Fibroblast of lung (primary cell): ENCODE measurements at places on chromosomes 7 and 10.
A peak's percentile ranks its signal among the peaks of the same experiment; 100 is the strongest.

GRCh38 chr10:21532694-21533466 lies 1.2 kb upstream of the MLLT10 start:
- DNase-seq: no peak

DNA sequence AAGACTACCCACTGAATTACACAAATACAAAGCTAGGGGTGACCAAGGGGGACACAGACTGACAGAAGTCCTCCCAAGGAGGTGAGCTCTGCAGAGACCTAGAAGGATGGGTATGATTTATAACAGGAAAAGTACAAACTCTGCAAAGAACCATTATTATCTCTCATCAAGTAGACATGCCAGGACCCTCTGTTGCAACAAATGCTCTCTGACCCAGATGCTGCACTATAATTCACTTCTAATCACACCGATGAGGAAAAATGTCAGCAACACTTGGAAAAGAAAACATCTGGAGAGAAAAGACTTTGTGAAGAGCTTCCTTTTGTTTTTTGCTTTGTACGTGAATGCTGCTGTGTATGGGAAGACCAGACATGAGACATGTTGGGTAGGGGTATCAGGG lies 178.3 kb upstream of the PDE1C start:
- no peak for DNase-seq

DNA sequence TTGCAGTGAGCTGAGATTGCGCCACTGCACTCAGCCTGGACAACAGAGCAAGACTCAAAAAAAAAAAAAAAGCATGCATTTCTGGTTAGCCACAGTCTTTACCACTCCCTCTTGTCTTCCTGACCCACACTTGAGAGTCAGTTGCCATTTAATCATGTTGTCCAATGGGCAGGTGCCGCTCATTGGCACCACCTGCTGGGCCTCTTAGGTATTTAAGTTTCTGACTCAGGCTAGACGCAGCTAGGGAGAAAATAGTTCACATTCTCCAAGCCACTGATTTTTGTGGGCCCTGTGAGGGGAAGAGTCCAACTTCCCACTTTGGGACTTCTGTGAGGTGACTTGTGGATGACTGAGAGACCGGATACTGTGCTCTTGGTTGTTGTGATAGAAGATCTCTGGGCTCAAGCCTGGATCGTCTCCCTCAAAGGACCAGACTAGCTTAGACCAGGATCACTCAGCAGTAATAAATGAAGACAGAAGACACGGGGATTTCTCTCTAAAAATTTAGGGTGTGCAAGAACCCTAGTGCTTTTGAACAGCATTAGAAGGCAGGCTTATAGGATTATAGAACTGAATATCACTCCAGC lies 26.8 kb upstream of the SORCS3 start:
- DNase-seq: no peak

DNA sequence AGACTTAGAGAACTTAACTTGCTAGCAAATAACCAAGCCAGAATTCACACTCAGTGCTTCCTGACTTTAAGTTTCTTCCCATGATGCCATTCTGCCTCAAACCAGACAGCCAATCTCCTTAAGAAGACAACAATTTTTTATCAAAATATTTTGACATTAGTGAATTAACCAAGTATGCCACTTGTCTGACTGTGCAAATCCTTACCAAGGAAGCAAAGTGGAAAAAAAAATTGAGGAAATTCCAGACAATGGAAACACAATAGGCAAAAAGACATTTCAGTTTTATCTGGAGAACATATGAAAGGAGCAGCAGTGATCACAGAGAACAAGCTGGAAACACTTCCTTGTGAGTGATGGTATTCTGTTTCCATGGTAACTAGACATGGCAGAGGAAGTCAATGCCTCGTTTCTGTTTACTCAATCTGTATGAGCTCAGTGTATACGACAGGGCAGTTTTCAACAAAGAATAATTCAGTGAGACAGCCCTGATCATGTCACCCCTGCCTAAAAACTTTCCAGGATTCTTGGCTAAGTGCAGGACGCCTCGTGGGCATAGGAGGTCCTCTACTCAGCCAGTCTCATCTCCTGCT lies 114.2 kb downstream of the DYNC1I1 start:
- DNase-seq: peak; percentile 49

DNA sequence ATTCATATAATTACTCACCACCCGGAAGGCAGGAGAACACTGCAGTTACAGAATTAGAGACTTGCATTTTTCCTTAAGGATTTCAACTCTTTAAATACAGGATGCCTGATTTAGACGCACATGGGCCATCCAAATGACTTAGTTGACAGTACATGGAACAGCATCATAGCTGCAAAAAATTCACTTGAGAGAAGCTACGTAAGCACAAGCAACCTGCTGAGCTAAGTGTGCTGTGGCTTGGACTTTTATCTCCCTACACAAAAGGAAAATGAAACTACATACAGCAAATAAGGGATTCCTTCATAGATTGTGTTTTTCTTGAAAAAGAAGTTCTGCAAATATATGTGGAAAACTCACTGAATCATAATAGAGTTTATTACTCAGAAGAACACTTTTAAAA lies 152.6 kb downstream of the POU6F2 start:
- DNase-seq: no peak

DNA sequence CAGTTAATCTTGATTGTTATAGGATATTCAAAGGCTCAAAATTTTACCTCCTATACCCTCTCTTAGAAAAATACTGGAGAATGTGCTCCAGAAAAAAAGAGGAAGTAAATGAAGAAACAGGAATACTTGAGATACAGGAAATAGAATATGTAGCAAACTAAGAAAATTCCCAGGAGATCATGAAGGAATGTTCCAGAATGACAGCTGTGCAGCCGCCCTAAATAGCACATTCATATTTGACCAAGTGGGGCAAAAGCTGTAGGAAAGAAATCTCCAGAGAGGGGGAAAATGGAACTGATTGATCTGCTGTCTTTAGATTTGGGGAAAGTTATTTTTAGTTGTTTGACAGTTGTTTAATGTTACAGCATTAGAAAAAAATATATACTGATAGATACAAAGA lies 46.2 kb upstream of the ZEB1 start:
- DNase-seq: no peak

GRCh38 chr7:6340241-6340640 lies 67.8 kb upstream of the CYTH3 start:
- no peak for DNase-seq

DNA sequence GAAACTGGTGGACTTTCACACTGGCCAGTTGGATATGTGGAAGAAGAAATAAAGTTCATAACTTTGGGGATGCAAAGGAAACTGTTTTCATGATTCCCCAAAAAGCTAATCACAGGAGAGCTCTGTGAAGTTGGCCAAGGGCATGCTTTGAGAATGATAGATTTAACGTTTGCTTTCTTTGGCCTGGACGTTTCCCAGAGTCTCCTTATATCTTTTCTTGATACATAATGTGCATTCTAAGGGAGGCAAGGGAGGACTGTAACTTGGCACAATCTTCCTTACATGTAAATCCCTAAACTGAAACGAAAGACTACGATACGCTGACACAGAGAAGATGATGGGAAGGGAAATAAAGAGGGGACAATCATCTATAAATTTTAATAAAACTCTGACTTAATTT lies 176.5 kb upstream of the INHBA start:
- DNase-seq: no peak

- DNase-seq: no peak
These were observed 15.1 kb upstream of the ZNF273 start for GRCh38 chr7:64887756-64888508.

DNA sequence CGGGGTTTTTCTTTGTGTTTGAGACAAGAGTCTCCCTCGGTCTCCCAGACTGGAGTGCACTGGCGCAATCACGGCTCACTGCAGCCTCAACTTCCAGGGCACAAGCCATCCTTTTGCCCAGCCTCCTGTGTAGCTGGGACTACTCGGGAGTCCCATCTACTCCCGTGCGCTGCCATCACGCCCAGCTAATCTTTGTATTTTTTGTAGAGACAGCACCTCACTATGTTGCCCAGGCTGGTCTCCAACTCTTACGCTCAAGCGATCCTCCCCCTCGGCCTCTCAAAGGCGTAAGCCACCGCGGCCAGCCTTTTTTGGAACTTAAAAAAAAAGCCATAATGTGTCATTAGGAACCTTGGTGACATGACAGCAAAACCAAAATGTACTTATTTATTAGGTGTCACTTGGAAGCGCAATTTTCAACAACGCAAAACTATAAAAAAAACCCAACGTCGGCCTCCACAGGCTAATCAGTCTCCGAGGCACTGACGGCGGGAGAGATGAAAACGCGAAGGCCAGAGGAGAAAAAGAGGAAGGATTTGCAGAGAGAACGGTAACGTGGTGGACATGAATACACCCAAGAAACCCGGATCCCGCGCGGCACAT lies 911 bp upstream of the HNRNPH3 start:
- DNase-seq: peak; percentile 54

DNA sequence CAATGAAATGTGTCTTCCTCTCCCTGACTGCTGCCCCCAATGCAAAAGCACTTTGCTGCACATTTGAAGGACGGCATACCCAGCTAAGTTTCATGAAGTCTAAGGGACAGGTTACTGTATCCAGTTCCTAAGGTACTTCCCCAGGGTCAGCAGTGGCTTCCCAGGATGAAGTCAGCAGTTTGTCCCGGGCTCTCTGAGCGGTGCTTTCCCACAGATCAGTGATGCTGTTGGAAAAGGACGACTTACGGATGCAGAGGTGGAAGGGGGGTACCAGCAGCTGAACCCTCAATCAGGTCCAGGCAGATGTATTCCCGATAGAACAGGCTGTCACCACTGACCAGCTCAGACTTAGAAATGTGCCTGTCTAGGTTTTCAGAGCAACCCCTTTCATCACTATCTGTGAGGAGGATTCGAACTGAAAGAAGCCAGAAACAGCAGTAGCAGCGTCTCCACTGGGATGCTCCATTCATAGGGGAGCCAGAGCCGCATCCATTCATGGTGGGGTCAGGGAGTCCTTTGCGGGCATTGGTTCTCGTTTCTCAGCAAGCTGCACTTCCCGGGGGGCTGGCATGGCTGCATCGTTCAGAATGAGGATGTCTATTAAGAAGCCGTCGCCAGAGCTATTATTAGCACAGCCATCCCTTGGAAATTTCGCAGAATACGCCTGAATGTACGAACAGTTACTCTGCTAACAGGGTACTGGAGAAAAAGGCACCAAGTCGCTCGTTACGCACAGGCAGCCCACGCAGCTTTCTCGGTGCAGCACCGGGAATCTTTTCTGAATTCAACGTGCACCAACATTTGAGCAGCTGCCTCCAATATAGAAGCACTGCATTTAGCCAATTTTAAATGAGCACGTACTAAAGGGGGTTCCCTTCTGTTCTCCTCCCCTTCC lies 303.7 kb downstream of the PRPF18 start:
- DNase-seq: peak; percentile 63

DNA sequence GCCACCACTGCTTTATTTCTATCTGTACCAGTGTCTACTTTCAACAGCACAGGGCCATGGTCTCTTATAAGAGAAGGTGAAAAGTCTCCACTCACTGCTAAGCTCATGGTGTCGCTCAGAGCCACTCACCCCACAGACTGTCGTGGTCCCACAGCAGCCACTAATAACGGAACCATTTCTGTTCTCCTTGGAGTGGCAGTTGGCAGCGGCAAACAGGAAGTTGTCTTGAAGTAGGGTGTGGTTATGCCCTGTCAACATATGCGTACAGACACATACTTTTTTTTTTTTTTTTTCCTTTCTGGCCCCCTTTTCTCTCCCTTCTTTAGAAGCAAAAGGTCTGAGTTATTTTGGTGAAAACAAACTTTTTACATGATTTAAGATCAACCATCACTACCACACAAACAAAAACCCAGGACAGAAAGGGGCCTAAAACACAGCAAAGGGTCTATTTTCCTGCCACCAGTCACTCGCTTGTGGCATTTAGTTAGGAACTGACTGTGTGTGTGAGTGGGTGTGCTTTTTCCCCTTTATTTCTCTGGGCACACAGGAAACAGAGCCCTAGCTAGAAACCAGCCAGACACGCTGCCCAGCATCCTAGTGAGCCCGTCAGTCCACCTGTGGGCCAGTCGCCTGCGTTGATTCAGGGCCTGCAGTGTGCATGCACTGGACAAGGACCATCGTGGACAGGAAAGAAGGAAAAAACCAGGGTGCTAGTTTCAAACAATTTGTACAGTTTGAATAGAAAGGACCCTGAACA lies 96.7 kb upstream of the EFCAB10 start:
- DNase-seq: no peak

DNA sequence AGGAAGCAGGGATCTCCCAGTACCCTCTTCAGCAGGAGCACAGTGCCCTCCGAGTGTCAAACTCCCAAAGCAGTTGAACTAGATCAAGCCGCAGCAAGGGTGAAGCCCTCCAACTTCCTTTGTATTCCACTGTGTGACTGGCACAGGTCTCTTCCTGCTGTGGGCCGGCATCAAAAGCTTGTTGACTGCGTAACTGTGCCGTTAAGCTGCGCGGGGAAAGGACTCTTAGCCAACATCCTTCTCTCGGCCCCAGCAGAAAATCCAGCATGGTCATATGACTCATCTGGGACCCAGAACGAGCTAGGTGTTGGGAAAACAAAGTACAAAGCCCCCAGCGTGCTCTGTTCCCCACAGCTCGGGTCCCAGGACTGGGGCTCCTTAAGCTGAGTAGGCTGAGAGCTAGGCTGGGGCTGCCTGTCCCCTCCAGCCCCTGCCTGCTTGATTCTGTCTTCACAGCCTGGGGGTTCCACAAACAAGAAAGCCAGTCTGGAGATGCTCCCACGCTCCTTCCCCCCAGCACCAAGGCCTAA lies 52.2 kb downstream of the COL17A1 start:
- no peak for DNase-seq

DNA sequence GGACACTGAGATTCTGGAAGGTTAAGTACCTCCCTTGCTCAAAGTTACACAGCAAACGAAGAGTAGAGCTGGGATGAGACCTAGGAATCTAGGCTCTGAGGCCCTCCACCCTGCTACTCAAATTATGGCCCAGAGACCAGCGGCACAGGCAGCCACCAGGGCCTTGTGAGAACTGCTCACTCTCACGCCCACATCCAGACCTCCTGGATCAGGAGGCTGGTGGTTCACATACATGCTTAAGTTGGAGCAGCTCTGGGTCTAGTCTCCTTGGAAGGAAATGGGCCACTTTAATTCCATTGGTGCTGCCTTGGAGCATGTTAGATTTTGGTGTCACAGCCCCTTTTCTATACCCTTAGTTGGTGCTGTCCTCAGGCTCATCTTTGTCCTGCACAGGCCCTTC lies 41.9 kb downstream of the ADRA2A start:
- DNase-seq: no peak

DNA sequence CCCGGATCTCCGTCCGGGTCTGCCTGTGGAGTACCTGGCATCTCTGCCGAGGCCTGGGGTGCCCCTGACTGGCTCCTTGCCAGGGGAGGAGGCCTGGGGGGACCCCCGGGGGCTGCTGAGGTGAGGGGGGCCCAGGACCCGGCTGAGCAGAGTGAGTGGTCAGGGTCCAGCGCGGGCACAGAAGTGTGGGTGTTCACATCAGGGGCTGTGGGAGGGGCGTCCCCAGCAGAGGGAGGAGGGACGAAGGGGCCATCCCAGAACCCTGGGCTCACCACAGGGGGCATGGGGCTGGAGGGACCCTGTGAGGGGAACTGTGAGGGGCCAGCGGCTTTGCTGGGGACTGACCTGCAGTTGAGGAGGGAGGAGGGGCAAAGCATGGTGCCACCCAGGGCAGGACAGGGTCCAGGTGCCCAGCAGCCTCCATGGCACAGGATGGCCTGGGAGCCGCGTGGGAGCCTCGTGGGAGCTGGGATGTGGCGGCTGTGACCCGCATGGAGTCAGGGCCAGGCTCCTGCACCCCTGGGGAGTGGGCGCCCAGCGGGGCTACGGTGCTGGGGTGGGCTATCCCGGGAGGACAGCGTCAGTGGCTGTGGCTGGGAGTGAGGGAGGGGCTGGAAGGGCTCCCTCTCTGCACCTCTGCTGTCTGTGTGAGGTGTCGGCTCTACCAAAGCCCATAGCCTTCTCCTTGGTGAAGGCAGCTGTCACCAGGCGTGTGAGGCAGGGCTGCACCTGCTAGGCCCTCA lies 91.2 kb downstream of the DNAJB6 start:
- DNase-seq: no peak
